ENCODE measurements at places on chromosomes 6 and 20.

- no peak for DNase-seq
These were observed 77.2 kb downstream of the GCNT2 start for GRCh38 chr6:10598084-10598960.

- DNase-seq: no peak
These were observed 10.6 kb upstream of the TTLL2 start for GRCh38 chr6:167314180-167314821.

DNA sequence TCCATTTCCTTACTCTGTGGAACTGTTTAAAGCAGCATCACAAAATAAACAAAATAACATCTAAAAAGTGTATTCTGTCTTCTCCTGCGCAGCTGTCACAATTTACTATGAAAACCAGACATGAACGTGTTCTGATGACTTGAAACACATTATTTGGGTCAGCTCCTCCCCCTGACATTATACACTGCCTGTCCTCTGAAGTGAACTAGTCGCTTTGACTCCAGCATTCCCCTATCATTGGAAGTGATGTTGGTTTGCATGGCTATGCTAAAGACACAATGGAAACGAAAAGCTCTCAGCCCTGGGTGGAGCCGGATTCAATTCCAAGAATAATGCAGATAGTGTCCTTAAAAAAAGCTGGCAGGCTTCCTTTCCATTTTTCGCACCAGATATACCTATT, 125.9 kb downstream of the FYN start:
- DNase-seq: no peak

DNA sequence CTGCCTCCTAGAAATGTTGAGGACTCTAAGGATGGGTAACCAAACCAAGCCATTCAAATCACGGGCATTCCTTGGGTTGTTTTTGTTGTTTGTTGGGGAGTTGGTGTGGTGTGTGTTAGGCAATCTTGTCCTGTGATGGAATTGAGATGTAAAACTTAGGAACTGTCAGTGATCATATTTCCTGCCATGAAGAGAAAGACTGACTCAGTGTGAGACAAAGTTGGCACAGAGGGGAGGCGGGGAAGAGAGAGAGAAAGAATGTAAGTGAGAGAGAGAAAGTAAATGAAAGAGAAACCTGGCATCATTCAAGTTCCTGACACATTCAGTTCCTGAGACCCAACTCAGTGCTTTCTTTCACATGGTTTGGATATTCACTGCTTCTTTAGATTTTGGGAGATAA, 21.6 kb upstream of the FBXO30 start:
- DNase-seq: no peak

DNA sequence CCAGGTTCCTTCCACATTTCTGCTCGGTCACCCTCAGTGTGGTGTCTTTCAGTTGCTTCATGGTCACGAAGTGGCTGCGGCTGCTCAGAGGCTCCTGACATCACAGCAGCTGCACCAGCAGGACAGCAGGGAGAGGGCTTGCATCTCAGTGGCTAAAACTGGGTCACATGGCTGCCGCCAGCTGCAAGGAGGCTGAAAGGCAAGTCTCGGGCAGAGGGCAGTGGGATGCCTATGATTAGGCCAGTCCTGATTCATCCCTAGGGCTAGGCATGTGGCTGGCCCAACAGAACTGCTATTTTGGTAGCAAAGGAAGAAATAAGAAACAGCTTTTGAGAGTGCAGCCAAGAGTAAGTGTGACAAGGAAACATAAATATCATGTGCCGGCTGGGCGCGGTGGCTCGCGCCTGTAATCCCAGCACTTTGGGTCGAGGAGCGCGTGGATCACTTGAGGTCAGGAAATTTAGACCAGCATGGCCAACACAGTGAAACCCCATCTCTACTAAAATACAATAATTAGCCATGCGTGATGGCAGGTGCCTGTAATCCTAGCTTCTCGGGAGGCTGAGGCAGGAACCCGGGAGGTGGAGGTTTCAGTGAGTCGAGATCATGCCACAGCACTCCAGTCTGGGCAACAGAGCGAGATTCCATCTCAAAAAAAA, 46.6 kb downstream of the RBM38 start:
- DNase-seq: no peak

DNA sequence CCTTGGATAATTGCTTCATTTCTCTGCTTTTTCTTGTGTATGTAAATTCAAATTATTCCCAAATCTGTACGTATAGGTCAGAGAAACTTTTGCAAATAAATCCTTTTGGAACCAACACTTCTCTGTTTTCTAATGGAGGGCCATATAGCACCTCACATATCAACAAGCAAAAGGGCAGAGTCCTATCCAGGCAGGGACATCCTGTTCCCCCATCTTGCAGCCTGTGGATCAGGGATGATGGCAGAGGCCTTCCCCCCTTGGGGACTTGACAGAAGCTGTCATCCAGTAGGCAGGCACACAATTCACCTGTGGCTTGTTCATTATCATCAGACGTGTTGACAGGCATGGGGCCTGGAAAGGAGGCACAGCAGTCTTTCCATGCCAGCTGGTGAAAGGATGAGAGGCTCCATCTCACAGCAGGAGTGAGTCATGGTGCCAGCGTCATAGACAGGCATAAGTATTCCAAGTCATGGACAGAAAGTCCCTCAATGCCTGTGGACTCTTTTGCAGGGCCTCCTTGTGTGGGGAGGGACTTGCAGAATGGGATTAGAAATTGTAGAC, 31.8 kb upstream of the PLEKHG1 start:
- no peak for DNase-seq

DNA sequence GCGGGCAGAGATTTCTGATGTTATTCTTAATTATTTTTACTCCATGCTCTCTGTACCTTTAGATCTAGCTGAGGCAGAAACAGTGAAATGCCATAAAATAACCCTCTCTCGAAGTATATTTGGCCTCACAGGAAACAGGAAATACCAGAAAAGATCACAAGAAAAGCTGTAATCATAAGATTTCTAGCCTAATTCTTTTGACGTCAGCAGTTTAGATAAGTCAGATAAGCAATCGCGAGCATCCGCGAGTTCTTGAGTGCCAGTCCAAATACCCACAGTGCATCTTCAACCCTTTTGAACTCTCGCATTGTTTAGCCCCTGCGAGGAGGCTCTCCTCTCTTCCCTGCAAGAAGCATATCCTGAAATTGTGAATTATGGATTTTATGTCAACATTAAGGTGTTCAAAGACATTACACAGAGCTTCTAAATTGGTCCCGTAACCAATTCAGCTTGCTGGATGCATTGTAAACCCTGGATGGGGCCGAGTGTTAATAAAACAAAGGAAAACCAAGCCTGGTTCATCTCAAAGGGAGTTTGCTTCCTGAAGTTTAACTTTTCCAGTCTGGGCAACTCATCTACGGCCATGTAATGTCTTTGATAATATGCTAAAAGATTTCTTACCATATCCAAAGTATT, 198.9 kb downstream of the MTFR2 start:
- DNase-seq: peak; percentile 35

DNA sequence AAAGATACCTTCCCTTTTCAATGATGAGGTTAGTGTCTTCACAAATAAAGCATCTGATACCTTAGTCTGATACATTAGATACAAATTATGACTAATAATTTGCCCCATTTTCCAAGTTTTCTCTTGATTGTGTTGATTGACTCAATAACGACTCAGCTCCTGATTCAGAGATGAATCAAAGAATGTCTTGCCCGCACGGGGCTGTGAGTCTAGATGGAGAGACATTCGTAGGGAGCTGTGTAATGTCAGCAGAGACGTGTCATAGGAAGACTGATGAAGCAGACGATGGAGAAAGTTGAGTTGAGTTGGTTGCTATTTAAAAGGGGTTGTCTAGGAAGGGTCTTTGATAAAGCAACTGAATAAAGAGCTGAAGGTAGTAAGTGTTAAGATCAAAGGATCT, 78.2 kb downstream of the TSHZ2 start:
- no peak for DNase-seq

DNA sequence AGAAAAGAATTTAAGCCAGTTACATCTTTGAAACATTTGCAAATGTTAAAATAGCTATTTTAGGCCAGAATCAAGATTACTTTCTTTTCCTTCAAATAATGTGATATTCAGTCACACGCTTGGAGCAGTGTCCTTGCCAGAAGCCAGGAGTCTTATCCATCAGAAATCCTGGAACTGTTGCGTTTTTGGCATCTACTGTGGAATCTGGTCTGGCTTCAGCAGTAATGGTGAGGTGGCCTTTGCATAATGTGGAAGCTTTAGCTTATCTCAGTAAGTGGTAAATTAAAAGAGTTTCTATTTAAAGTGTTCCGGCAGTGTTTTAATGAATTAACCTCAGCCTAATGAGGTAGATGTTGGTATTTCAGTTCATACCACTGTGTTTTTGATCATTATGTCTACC, 97.6 kb downstream of the FIG4 start:
- no peak for DNase-seq

- DNase-seq: no peak
These were observed 753 bp upstream of the PERP start for GRCh38 chr6:138107752-138108592.

- no peak for DNase-seq
These were observed 3.1 kb downstream of the BMP6 start for GRCh38 chr6:7728855-7729590.

GRCh38 chr6:152004036-152004566, 196.6 kb downstream of the ESR1 start:
- no peak for DNase-seq

- no peak for DNase-seq
These were observed 54.7 kb downstream of the FGD2 start for GRCh38 chr6:37060195-37060559.

DNA sequence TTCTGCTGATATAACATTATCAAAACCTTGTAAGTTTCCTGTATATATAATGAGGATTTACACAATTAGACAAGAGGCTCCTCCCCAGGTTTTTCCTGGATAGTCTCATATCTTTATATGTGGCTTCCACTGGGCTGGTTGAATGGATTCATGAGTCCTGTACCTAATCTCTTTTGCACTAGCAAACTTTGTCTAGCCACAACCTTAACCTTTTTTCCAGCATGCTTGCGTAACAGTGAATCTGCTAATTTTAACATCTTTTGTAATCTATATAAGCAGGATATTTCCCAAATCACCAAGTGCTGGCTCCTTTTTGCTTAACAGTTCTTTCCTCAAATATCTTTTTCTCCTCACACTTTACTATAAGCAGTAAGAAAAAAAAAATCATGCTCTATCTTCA, 153.6 kb downstream of the COL21A1 start:
- no peak for DNase-seq

GRCh38 chr20:25057234-25058050, 497 bp downstream of the ACSS1 start:
- DNase-seq: no peak

- no peak for DNase-seq
These were observed 39.5 kb upstream of the CHRNA4 start for GRCh38 chr20:63400486-63401210.

DNA sequence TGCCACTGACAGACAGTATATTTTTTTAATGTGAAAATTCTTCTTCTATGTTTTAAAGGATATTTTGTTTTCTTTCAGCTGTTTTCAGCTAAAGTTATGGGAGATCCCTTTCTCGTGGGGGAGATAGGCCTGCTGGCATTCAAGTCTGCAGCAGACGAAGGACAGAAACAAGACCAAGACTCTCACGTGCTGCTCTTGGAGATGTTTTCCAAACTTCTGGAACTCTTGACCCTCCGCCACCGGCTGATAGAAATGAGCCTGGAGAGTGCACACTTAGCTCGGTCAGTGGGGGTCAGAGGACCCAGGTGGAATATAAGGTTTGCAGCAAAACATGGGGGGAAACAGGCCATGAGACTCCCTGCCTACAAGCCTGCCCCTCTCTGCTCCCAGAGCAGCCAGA, 120.5 kb downstream of the CD164 start:
- DNase-seq: no peak

DNA sequence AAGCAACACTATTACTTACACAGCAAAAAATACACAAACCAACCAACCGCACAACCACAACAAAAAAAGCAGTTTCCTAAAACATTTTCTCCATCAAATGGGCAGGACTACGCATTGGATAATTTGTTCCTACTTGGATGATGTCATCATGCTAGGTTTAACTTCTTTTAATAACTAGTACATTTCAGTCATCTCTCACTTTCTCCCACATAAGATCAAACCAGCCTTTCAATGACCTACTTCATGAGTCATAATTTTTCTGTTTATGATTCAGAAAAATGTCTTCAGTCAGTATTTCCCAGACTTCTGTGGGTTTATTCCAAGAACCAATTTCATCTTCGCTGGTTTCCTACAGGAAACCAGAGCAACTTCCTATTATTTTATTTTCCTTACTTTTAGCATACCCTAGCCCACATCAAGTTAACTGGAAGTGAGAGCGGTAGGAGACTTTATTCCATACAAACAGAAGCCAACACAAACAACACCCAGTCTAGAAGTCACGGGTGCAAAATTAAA, 134.2 kb downstream of the GMDS start:
- DNase-seq: no peak

DNA sequence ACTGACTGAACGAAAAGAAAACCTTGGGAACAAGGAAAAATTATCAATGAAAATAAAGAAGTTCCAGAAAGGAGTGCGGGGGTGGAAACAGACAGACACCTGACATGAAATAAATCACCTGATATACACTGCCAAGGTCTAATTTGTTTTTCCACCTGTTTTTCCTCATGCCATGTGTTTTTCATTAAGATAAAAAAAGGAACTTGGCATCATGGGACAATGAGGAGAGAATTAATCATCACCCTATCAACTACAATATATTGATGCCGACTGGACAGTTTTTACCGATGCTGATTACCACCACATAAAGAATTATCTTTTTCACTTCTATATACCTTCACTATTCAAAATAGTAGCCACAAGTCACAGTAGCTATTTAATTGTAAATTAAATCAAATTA, 233.2 kb downstream of the ARHGAP18 start:
- DNase-seq: no peak

DNA sequence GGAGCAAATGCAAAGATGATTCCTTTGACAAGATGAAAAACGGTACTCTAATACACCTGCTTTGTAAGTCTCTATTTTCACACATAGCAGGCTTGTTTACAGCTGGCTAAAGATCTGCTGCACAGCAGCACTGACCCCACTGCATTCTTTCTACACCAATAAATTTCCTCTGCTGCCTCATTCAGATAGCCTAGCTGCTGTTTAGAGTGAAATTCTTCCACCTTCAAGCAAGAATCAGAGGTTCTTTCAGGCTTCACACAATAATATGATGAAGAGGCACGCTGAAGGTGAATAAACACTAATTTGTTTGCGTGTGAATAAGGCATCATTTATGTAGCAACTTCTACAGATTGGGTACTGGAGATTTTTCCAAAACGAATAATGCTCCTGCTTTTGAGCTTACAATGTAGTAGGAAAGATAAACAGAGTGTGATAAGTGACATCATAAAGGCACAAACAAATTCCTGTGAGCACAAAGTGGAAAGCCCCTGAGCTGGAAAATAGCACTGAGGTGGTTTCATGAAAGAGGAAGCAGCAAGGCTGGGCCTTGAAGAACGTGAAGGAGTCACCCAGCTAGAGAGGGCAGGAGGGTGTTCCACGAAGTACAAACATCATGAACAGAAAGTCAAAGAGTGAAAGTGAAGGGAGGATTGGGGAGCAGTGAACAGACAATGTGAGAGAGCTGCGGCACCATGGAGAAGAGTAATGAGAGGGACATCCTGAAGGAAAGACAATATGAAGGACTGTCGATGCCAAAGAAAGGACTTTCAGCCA, 543.4 kb downstream of the CD83 start:
- no peak for DNase-seq

Measured in Jurkat, Clone E6-1 (cell line).